ENCODE measurements at places on chromosomes 6 and 20. TPM values are rescaled to one million over a fixed set of nuclear protein-coding genes. Genes with fewer than 3 reads are reported as not detected.
A peak's percentile ranks its signal among the peaks of the same experiment; 100 is the strongest.

DNA sequence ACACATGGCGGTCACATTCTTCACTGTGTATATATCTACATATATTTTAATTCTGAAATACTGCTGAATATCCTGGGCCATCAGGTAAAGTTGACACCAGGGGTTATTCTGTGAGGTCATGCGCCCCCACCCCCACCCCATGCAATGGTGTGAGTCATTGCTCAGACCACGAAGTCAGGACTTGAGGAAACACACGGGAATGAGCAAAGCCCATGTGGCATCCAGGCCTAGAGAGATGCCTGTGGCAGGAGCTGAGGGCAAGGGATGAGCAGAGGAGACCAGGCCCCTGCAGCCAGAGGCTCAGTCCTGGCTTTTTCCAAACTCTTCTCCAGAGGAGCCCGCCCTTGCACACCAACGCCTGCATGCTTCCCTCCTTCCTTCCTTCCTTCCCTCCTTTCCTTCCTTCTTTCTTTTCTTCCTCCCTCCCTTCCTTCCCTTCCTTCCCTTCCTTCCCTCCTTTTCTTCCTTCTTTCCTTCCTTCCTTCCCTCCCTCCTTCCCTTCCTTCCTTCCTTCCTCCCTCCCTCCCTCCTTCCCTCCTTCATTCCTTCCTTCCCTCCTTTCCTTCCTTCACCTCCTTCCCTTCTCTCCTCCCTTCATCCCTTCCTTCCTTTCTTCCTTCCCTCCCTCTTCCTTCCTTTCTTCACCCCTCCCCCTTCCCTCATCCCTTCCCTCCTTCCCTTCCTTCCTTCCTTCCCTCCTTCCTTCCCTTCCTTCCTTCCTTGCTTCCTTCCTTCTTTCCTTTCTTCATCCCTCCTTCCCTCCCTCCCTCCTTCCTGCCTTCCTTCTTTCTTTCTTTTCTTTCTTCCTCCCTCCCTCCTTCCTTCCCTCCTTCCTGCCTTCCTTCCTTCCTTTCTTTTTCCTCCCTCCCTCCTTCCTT lies 72.0 kb upstream of the INSM1 start:
- no peak overlapping the region for H3K27ac ChIP-seq
- no peak overlapping the region for H3K4me3 ChIP-seq
- H3K36me3 ChIP-seq = no peaks in the 10 kb centered on the region
- H3K27me3 ChIP-seq = peaks cover 13% of the 10 kb centered on the region
- H3K4me1 ChIP-seq = no peaks in the 10 kb centered on the region

GRCh38 chr6:20479060-20479459 lies 55.2 kb upstream of the CDKAL1 start:
- no peak overlapping the region for H3K4me3 ChIP-seq
- no peaks in the 10 kb centered on the region for H3K27me3 ChIP-seq
- peaks cover 19% of the 10 kb centered on the region for H3K4me1 ChIP-seq
- peak; percentile 10 for DNase-seq
- H3K27ac ChIP-seq = no peak overlapping the region

DNA sequence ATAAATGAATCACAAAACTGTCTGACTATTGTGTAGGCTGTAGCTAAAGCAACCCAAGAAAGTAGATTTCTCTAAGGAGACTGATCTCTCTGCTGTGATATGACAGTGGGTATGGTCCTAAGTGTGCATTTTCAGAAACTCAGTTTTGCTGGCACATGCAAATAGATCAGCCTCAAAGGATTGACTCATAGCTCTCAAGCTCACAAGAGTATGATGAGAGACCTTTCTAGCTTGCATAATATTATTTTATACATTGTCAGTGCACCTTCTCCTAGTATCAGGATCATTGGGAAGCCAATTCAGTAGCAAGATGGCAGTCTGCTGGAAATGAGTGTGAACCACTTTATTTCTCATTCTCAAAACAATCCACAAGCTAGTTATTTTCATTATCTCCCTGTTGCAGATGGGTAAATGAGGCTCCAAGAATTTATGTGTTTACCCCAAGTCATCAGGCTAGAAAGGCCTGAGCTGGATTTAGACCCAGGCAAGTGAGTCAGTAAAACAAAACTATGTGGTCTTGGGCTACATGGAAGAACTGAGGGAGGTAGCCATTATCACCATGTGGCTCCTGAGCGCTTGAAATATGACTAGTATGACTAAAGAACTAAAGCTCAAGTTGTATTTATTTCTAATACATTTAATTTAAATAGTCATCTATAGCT lies 27.9 kb upstream of the PLCB4 start:
- no peak overlapping the region for H3K27ac ChIP-seq
- DNase-seq = no peak

GRCh38 chr20:32017711-32018251 lies 7.5 kb downstream of the CCM2L start:
- no peak overlapping the region for H3K27ac ChIP-seq
- H3K27me3 ChIP-seq = peaks cover 41% of the 10 kb centered on the region
- no peaks in the 10 kb centered on the region for H3K36me3 ChIP-seq
- H3K4me1 ChIP-seq = peaks cover 5% of the 10 kb centered on the region
- H3K4me3 ChIP-seq = no peak overlapping the region

DNA sequence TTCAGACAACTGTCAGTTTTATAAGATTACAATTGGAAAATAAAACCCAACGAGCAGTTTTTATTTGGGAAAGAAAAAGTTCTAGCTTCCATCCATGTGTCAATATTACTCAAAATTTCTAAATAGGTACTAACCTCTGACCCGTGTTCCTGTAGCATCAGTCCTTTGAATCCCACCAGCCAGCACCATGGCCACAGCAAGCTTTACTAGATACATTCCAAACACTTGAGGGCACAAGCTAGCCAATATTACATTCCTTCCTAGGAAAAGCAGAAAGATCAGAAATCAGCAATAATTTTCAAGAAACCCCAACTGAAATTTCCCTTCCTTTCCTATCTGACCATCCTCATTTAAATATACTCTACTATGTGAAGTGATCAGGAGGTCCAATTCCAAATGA lies 19.2 kb downstream of the ASF1A start:
- H3K27ac ChIP-seq = no peak overlapping the region
- DNase-seq = no peak
- no peaks in the 10 kb centered on the region for H3K4me1 ChIP-seq

DNA sequence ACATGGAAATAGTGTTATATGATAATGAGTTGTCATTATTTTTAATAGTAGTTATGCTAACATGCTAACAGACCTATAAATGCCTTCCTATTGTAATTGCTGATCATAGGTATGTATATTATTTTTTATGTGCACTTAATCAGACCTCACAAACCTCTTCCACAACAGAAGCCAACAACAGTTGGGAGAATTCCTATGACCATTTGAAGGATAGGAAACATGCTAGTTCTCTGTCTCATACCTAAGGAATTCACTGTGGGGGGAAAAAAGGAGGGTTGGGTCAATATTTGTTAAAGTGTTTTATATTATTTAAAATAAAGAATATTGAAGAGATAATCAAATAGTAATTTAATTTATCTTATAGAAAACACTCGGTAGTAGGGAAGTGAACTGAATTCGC lies 990.9 kb downstream of the EPHA7 start:
- no peak overlapping the region for H3K4me3 ChIP-seq
- no peak overlapping the region for H3K27ac ChIP-seq
- no peaks in the 10 kb centered on the region for H3K4me1 ChIP-seq
- no peaks in the 10 kb centered on the region for H3K27me3 ChIP-seq
- H3K36me3 ChIP-seq = no peaks in the 10 kb centered on the region

DNA sequence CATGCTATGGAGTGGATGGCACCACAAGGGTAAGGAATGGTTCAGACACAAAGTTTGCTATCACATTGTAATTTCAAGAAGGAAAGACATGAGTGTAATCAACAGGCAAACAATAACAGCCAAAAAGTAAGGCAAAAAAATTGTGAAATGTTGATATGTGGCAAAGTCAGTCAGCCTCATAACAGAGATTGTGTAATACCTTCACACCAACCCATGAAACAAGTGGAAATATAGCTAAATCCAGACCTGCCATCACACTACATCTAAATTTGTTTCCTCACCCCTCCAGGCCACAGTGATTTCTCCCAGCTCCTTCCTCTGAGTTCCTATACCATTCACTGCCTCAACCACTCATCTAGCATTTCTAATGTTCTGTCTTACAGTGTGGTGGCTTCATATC lies 37.3 kb downstream of the SIM1 start:
- no peak for DNase-seq
- H3K4me1 ChIP-seq = peaks cover 4% of the 10 kb centered on the region
- no peaks in the 10 kb centered on the region for H3K27me3 ChIP-seq
- H3K27ac ChIP-seq = no peak overlapping the region

DNA sequence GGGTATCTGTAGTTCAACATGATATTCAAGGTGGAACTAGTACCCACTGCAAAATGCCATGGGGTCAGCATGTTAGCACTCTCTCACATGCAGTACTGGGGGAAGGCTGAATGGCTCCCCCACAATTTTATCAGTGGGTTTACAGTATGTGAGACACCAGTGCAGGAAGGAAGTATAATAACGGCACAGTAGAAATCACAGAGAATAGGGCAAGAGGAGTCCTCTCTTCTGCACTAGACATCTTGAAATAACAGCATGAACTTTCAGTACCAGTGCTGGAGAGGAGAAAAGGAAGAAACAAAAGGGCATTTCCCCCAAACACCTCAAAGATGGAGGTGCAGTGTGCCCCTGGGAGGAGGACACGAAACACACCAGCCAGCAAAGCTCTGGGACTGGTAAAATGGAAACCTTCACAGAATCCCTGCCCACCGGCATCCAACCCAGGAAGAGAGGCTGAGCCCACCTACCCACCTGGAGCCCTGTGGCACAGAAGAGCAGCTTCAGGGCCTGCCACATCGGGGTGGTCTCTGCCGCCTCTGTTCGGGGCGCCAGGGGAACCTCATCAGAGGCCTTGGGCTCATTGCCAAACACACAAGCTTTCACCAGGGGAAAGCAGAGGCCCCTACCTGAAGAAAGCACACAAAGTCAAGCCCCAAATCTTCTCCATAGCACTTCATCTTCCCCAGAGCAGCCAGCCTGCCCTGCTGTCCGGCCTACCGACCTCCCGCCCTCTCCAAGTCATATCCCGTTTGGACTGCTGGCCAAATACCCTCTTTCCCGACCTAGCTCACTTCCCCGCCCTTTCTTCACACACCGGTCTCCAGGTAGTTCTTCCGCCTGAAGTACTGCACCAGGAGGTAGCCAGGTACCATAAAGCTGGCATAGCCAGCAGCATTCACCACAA lies 1.2 kb downstream of the SLC35B2 start:
- H3K4me1 ChIP-seq = peaks cover 10% of the 10 kb centered on the region
- H3K27me3 ChIP-seq = no peaks in the 10 kb centered on the region

DNA sequence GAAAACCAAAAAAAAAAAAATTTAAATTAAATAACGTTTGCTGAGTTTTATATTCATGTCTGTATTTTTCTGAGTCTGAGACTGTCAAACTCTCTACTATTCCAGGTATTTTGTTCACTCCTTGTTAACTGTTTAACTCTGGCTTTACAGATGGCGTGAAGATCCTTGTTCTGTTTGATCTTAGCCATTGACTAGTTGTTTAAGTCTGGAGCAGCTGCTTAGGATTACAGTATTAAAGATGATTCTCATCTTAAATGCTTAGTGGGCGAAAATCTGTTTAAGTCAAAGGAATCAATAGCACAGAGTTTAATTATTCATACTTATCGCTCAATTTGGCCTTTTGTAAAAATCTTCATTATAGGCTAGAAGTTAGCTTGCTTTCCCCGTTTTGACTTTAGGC lies 2.4 kb downstream of the PHACTR2 start:
- DNase-seq = no peak
- H3K27ac ChIP-seq = no peak overlapping the region
- peaks cover 54% of the 10 kb centered on the region for H3K27me3 ChIP-seq
- H3K36me3 ChIP-seq = no peaks in the 10 kb centered on the region
- no peaks in the 10 kb centered on the region for H3K4me1 ChIP-seq

DNA sequence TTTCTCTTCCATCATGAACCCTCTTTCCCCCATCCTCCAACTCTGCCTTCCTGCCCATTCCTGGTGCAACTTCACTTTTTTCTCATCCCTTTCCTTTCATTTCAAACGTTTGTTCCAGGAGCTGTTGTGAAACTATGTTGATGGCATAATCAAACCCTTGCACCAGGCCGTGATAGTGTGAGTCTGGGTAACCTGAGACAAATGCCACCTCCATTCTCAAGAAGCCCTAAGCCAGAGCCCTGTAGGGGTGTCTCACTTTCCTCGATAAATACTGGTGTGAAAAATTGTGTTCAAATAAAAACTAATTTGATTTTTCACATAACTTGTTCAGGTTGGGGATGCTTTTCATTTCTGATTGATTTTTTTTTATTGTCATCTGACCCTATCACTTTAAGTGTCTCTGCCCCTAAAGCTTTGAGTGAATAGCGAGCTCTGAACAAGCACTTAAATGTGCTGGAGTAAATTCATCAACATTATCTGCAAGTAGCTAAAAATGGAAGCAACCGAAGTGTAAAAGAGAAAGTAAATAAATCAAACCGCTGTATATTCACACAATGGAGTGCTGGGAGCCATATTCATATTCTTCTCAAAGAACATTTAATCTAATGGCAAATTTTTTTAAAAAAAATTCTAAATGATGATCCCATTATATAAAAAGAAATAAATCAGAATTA lies 303.1 kb upstream of the CDYL start:
- peaks cover 7% of the 10 kb centered on the region for H3K27me3 ChIP-seq
- H3K36me3 ChIP-seq = no peaks in the 10 kb centered on the region
- no peak overlapping the region for H3K4me3 ChIP-seq
- no peaks in the 10 kb centered on the region for H3K4me1 ChIP-seq
- H3K27ac ChIP-seq = no peak overlapping the region
- DNase-seq = no peak

GRCh38 chr20:57458400-57459160 lies 66.4 kb downstream of the CTCFL start:
- H3K36me3 ChIP-seq = no peaks in the 10 kb centered on the region
- H3K4me3 ChIP-seq = no peak overlapping the region
- H3K4me1 ChIP-seq = no peaks in the 10 kb centered on the region
- DNase-seq = no peak

DNA sequence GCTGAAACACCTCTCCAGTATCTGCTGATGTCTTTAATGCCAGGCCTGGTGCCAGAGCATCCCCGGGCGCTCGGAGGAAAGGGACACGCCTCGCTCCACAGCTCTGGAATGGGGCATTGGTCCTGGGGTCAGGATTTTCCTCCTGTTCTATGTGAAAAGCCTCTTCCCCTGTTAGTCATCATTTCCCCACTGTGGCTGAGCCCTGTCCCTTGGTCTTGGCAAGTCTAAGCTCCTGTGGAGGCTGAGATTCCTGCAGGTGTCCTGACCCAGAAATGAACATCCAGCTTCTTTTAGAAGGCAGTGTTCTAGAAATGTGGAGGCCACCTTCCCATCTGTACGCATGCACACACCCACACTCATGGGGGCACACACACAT lies 19.4 kb downstream of the SYNDIG1 start:
- no peak for DNase-seq
- H3K4me1 ChIP-seq = peaks cover 7% of the 10 kb centered on the region
- no peaks in the 10 kb centered on the region for H3K27me3 ChIP-seq
- no peak overlapping the region for H3K27ac ChIP-seq
- H3K4me3 ChIP-seq = no peak overlapping the region

The RPL7L1 gene
- 183 TPM for total RNA-seq

The LINC00237 gene
- not detected for total RNA-seq

The APMAP gene
- total RNA-seq = 67.9 TPM

The ISM1 gene
- not detected for total RNA-seq
